Activated naive CD4-positive, alpha-beta T cell treated with anti-CD3 and anti-CD28 coated beads, Interleukin-2, amount 50 U/mL, for 72 hours (primary cell): ENCODE measurements at places on chromosomes 5 and 9. TPM values are rescaled to one million over a fixed set of nuclear protein-coding genes. Genes with fewer than 3 reads are reported as not detected.

Gene KLF9
- 22.6 TPM for total RNA-seq

Gene CATSPER3
- total RNA-seq, result 0.23 TPM

Gene TRPM6
- total RNA-seq, result not detected

Gene TEK
- not detected for total RNA-seq

Gene C5orf52
- total RNA-seq, result not detected

Gene FOXD1
- not detected for total RNA-seq

Gene MSMP
- total RNA-seq, result 0.46 TPM

Gene NEK6
- total RNA-seq, result 5.4 TPM

Gene IL31RA
- total RNA-seq, result 0.89 TPM

Gene SERF1B
- 16.0 TPM for total RNA-seq

Gene GFI1B
- not detected for total RNA-seq

Gene GKAP1
- 7.7 TPM for total RNA-seq

Gene KIAA1958
- 17.0 TPM for total RNA-seq
